CD4-positive, alpha-beta T cell treated with Interleukin-15 for 1 hour (primary cell): ENCODE measurements at places on chromosomes 7 and 10.

GRCh38 chr10:112052166-112052565, 131.4 kb downstream of the GPAM start:
- no peak for DNase-seq

DNA sequence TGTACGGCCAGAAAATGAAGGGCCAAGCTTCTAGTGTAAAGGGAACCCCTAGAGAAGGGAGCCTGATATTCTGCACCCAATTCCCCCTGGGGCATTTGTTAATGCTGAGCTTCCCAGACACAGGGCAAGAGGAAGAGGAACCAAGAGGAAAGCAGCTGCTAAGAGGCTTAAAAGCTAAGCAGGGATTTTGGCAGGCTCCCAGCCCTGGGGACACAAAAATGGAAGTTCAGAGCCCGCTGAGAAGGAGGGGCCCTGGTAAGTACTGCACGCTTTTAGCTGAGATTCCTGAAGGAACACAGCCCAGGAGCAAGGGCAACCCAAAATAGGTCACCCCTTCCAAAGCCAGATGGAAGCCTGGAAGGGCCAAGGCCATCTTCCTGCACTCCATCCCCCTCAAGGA, 387.3 kb upstream of the MGMT start:
- no peak for DNase-seq

DNA sequence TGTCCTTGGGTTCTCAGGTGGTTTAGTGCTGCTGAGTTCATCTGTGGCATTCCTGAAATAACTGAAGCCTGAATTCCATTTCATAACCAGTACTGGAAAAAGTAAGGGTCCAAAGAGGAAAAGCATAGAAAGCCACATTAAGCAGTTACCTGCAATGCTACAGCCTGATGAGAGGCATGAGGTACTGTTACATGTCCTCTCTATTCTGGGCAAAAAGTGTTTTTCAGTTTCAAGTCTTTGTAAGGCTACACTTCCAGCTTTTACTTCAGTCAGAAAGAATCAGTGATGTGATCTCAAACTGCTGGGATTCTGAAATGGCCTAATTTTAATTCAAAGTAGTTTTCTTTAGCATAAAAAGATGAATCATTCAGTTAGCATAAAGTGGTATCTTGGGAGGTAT, 369.5 kb downstream of the PHF14 start:
- no peak for DNase-seq

DNA sequence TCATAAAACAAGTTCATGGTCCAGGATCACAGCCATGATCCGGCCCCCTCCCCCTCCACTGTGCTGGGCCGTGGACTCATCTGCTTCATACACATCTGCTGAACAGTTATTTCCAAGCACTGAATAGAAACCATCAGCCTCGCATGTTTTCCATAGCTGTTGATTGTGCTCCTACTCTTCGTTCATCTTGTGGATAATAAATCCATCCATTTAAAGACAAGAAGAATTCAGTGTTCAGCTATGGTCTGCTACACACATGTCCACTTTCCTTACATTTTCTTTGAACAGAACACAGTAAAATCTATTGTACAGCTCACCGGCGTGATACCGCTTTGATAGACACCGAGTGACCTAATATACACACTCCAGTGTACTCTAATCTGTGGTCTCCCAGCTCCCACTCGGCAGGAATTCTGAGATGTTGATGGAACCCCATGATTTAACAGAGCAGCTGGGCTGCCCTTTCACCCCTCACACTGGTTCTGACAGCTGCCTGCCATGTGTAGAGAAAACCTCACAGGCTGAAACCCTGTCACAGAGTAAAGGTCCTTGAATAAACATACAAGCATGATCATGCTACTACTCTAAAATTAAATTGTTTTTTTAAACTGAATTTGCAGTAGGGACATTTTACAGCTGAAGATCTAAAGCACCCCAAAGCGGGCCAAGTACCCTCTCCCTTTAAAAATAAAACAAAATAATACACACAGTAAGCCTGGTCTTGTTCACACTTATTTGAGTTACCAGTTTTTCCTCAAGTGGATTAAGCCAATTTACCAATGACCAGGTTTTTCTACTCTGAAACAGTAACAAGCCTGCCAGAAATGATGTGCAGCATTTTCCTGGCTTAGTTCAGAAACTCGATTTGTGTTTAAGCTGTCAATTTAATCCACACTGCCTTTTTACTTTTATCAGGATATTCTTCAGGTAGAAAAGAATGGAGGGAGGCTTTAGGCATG, 95.1 kb upstream of the FZD1 start:
- DNase-seq = no peak

DNA sequence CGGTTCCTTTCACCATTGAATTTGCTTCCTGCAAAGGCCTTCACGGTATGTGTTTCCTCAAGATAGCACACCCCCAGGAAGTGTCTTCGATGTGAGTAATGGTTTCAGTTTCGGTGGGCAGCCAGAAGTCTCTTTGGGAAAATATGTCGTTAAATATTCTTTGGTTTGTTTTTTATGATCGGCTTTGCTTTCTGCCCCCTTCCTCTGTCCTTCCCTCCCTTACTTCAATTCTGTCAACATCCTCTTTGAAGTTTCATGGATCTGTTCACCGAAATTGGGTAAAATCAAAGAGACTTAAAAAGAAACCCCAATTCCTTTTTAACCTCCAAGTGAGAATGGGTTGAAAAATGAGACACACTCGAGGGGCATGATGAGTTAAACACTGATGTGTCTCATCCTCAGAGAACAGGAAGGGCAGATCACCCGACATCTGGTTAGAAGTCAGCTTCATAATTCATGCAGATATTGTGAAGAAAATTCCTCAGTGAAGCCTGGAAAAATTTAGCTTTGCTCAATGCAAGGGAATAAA, 170.8 kb upstream of the HABP2 start:
- DNase-seq = peak; percentile 46

GRCh38 chr7:49564379-49564714, 209.1 kb upstream of the VWC2 start:
- no peak for DNase-seq

- no peak for DNase-seq
These were observed 277.8 kb downstream of the WDR37 start for GRCh38 chr10:1333981-1334380.

DNA sequence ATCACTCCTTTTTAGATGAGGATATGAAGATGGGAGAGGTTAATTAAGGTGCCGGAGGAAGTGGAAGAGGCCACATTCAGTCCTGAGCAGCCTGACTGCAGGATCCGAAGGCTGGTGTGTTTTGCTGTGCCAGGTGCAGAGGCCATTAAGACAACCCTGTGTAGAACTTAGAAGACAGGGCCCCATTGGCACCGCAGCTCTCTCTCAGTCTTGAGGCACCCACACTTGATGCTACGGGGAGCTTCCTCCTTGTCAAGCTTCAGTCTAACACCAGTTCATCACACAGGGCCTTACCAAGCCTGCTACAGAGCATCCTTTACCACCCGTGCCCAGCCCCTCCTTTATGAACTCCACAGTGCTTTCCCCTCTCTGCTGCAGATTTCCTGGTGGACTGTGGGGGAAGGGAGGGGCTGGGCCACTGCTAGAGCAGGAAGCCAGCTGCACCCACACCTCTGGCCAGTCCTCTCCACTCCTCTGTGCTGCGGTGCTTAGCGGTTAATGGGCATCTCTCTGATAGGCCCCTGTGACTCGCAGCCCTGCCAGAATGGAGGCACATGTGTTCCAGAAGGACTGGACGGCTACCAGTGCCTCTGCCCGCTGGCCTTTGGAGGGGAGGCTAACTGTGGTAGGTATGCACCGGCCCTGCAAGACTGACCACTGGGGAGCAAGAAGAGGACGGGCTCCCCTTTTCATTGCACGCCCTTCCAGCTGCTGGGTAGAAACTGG, 45.5 kb downstream of the VWA2 start:
- DNase-seq = no peak

- DNase-seq = no peak
These were observed 2.6 kb upstream of the CSGALNACT2 start for GRCh38 chr10:43135656-43136055.

DNA sequence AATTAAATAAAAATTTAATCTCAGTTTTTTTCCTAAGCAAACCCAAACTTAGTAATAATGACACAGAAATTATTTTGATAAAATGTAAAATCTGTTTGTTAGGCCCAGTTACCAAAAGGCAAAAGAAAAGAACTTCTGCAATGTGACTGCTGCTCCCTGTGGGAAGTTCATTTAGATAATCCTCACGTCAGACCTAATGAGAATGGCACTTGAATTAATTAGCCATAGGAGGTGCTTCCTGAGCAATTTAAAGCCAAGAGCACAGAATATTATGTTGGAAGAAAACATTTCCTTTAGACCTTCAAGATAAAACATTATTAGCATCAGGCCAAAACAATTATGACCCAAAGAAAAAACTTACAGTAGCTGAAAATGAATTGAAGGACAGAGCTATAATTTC, 19.4 kb downstream of the SPAM1 start:
- no peak for DNase-seq

DNA sequence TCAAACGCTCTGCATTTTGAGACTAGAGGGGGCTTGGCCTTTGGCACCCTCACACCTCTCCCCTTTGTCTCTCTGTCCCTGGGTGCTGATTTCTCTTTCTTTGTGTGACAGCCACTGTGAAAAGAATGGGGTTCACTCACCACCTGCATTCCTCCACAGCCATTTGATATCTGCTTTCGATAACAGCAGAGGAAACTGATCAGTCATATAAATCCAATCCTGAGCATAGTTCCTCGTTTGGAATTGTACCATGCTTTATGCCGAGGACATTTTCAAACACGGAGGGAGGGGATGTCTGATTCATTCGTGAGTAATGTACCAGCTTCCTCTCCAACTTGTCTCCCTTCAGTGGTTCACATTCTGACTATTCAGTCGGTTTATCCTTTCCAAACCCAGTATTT, 15.8 kb downstream of the MET start:
- DNase-seq = no peak
